ENCODE measurements at places on chromosomes 4 and X. TPM values are rescaled to one million over a fixed set of nuclear protein-coding genes. Genes with fewer than 3 reads are reported as not detected.

GNPDA2 gene
- 12.6 TPM for total RNA-seq

FAM9B gene
- not detected for total RNA-seq

CSN1S1 gene
- total RNA-seq = not detected

PCDH19 gene
- 0.05 TPM for total RNA-seq

KLHL4 gene
- 3.5 TPM for total RNA-seq

MAGED4 gene
- total RNA-seq = 7.2 TPM

ARHGAP6 gene
- not detected for total RNA-seq

ASB5 gene
- not detected for total RNA-seq

IGSF1 gene
- total RNA-seq = 0.39 TPM

HAND2 gene
- 0.35 TPM for total RNA-seq

SYP gene
- 3.1 TPM for total RNA-seq

SLC7A11 gene
- 33.1 TPM for total RNA-seq

VCX gene
- total RNA-seq = not detected

ZNF185 gene
- total RNA-seq = 6.3 TPM

SHROOM2 gene
- 0.28 TPM for total RNA-seq

TBX22 gene
- total RNA-seq = not detected

GRIA2 gene
- total RNA-seq = not detected

TRMT44 gene
- 5.7 TPM for total RNA-seq

SYTL4 gene
- 3.0 TPM for total RNA-seq

P2RY8 gene
- not detected for total RNA-seq

GABRB1 gene
- total RNA-seq = not detected

NLRP2B gene
- not detected for total RNA-seq

CT47A1 gene
- total RNA-seq = not detected

MAGEE2 gene
- total RNA-seq = not detected

SH3RF1 gene
- 10.6 TPM for total RNA-seq

TMPRSS11F gene
- not detected for total RNA-seq

CSAG1 gene
- 0.38 TPM for total RNA-seq

PNCK gene
- 0.58 TPM for total RNA-seq

CHRDL1 gene
- not detected for total RNA-seq

USP26 gene
- not detected for total RNA-seq

TREX2 gene
- total RNA-seq = 2.0 TPM

Data from A549 treated with DMSO at 1 μM for 4 hours (cell line).